AML-193 (cell line): ENCODE measurements at places on chromosomes 2 and 18.
A peak's percentile ranks its signal among the peaks of the same experiment; 100 is the strongest.

DNA sequence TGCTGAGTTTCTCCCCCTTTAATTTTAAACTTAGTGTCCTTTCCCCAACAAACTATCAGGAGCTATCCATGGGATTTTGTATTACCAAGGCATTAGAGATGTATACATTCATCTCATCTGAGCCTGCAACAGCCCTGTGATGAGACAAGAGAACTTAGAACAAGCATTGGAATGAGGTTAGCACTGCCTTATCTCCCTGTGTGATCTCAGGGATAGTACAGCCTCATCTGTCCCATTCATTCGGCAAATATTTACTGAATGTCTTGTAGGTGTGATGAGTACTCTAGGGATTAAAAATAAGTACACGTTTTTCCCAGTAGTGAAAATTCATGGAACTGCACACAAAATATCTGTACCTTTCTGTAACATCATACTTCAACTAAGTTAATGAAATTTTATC lies 45.6 kb downstream of the PAIP2B start:
- no peak for DNase-seq

GRCh38 chr2:3222636-3223035 lies 155.0 kb downstream of the EIPR1 start:
- no peak for DNase-seq

- DNase-seq: no peak
These were observed 109.5 kb downstream of the DYNAP start for GRCh38 chr18:54700580-54700979.

- DNase-seq: peak; percentile 70
These were observed 20.9 kb downstream of the DHRS9 start for GRCh38 chr2:169090133-169090820.

GRCh38 chr18:24246143-24246542 lies 107.3 kb downstream of the CABYR start:
- DNase-seq: no peak

DNA sequence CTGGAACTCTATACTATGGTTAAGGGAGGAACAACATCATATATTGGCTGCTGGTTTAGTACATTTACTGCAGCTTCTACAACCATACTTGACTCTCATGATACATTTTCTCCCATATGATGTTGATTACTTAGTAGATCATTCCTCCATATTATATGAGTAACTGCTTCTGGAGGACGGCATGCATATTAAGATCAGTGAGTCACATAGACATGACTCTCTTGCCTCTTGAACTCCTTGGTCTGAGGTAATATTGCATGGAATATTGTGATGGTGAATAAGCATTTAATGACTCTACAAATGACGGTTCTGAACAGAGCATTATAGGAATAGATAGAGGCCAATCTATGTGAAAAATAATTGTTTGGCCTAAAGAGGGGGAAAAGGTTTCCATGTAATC lies 418.8 kb upstream of the SPHKAP start:
- no peak for DNase-seq
